ENCODE measurements at places on chromosomes 2 and 18.

DNA sequence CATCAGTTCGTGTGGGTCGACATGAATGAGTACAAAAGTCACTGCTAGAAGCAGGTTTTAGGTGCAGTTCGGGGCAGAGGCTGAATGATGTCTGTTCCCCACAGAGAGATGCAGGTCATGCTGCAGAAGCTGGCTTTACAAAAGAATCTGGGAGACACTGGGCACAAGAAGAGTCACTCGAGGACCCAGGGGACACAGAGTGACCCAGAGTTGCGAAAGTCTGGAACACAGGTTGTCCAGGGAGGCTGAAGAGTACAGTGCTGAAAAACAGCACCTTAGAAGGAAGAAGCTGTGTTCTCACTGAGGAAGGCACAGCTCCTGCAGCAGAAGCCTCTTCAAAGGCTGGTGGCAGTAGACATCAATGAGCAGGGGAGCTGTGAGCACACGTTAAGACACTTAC, 14.8 kb downstream of the CACNB4 start:
- DNase-seq: no peak

DNA sequence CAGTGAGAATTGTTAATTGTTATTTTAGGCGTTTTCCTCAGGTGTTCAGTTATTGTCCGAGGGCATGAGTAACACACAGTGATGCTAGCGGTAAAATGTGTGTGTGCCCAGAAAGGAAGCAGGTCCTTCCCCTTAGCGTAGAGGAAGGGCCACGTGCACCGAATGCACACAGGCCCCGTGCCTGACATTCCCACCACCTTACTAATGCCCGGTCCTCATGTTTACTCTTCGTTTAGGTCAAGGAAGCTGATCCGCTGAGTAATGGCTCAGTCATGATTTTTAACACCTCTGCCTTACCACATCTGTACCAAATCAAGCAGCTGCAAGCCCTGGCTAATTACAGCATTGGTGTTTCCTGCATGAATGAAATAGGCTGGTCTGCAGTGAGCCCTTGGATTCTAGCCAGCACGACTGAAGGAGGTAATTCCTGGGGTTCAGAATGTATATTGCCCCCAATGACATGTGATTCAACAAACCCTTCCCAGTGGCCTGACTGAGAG, 76.7 kb downstream of the MERTK start:
- no peak for DNase-seq

DNA sequence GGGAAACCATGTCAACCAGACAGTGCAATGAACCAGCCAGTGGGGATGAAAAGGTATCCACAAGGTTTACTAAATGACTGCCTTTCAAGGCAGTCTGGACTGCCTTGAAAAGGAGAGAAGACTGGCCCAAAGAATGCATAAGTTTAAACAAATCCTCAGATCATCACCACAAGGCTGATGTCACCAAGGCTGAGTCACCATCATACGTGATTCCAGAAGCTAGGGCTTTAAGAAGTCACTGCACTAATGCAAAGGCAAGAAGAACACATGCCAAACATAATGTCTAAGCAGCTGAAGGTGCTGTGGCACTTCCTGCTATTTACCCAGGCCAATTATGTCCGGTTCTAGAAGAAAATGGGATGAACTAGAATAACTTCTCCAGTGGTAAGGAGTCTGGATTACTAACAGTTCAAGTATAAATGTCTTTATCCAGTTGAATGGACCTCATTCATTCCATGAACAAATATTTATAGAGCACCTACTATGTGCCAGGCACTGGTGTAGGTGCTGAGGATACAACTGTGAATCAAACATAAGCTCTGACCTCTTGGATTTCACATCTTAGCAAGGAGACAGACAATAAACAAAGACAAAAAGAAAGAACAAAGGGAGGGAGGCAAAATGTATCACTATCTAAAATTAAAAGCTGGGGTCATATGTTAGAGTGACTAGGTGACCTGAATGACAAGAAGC, 37.6 kb upstream of the ONECUT2 start:
- DNase-seq: no peak

- no peak for DNase-seq
Measured at GRCh38 chr18:73669297-73669696, 478.3 kb downstream of the FBXO15 start.

Measured in HEK293T (cell line).